ENCODE measurements at places on chromosomes 12 and 14.

DNA sequence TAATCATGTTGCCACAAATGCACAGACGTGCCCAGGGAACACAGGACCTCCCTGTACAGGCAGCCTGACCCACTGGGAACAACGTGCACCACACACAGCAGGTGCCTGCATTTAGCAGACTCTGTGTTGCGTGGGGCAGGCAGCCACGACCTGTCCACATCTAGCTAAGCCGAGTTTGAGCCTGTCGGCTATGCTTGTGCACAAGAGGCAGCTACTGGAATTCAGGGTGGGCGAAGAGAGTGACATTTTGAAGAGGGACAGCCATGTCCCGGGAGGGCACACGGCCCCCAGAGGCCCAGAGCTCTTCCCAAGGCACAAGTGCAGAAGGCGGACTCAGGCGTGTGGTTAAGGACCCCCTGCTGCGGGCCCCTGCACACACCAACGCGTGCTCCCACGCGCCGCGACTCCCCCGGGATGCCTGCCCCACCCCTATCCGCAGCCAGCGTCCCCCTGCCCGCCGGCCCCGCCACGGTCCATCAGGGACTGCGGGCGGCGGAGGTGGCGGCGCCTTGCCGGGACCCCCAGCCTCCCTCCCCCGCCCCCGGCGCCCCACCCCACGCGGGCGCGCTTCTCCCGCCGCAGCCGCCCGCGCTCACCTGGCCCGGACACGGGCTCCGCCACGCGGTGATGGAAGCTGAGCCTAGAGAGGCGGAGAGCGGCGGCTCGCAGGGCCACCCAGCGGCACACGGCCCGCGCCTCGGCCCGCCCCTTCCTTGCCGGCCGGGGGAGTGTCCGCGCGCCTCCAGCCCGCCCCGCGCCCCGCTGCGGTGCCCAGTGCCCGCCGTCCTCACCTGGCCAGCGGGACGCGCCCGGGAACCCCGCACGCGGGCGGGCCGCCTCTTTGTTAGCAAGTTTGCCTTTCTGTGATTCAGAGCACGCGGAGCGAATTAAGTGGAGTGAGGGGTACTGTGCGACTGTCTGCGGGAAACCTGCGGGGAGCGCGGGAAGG, 125.3 kb upstream of the PRMT8 start:
- no peak for DNase-seq

GRCh38 chr12:46304070-46304469, 35.2 kb upstream of the SLC38A1 start:
- DNase-seq: no peak

- DNase-seq: no peak
These were observed 238.5 kb upstream of the NAV3 start for GRCh38 chr12:77591959-77592743.

DNA sequence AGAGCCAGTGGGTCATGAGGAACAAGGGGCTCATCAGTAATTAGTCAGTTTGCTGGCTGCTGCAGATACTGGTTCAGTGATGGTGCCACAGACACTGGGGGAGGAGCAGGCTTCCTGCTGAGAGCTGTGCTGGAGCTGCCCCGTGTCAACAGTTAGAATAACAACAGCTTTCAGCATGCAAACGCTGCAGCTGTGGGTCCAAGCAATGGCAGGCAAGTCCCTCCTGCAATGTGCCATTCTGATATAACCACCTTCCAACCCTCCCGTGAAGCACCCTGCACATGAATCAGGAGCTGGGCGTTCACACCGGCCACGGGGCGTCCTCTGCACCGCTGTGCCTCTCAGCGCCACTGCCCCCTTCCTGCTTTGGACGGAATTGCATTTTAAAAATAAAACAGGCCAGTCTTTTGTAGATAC, 258.4 kb upstream of the SFSWAP start:
- no peak for DNase-seq

DNA sequence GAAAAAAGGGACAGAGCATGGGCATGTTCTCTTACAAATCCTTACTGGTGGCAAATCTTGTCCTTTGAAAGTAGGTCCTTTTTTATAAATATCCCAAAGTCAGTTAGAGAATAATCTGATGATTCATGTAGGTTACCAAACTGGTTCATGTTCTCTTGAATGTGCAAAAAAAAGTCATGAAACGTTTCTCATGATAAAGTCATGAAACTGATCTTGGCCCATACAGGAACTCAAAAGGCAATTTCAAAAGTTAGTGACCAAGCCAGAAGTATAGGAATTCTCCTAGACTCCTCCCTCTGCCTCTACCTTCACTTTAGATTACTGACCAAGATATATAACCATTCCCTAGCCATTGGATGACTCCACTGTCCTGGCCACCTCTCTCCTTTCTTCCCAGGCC, 27.3 kb upstream of the SPTSSA start:
- DNase-seq: no peak

- DNase-seq: no peak
These were observed 321.8 kb upstream of the E2F7 start for GRCh38 chr12:77387214-77387613.

- DNase-seq: no peak
These were observed 239.8 kb downstream of the PRKD1 start for GRCh38 chr14:29687866-29688265.

- DNase-seq: no peak
These were observed 10.9 kb downstream of the RAP1B start for GRCh38 chr12:68621472-68622081.

DNA sequence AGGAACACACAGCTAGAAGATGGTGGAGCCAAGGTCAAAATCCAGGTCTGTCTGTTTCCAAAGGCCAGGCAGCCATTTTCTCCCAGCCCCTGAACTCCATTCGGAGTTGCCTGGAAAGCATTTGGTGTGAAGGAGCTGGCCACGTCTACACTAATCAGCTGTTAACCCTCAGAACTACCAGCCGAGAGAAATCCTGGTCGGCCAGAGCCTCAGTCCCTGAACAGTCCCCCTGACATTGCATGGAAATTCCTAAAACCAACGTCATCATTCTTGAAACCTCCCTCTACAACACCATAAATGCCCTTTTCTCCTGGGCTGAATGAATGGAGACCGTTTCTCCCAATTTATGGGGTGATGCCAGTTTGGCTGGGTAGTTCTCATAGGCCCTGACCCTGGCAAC, 245.6 kb downstream of the SLC41A2 start:
- no peak for DNase-seq

DNA sequence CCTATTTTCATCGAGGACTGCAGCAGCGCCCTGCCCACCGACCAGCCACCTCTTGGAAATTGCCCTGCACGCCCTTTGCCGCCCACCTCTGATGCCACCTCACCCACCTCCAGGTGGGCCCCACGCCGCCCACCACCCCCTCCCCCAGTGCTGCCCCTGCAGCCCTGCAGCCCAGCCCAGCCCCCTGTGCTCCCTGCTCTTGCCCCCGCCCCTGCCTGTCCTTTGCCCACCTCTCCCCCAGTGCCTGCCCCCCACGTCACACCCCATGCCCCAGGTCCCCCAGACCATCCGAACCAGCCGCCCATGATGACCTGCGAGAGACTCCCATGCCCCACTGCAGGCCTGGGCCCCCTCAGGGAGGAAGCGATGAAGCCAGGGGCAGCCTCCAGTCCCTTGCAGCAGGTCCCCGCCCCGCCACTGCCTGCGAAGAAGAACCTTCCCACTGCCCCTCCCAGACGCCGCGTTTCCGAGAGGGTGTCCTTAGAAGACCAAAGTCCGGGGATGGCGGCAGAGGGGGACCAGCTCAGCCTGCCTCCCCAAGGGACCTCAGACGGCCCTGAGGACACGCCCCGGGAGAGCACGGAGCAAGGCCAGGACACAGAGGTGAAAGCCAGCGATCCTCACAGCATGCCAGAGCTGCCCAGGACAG, 96.5 kb downstream of the LGMN start:
- no peak for DNase-seq

- no peak for DNase-seq
These were observed 379.1 kb downstream of the GALC start for GRCh38 chr14:87613881-87614280.

DNA sequence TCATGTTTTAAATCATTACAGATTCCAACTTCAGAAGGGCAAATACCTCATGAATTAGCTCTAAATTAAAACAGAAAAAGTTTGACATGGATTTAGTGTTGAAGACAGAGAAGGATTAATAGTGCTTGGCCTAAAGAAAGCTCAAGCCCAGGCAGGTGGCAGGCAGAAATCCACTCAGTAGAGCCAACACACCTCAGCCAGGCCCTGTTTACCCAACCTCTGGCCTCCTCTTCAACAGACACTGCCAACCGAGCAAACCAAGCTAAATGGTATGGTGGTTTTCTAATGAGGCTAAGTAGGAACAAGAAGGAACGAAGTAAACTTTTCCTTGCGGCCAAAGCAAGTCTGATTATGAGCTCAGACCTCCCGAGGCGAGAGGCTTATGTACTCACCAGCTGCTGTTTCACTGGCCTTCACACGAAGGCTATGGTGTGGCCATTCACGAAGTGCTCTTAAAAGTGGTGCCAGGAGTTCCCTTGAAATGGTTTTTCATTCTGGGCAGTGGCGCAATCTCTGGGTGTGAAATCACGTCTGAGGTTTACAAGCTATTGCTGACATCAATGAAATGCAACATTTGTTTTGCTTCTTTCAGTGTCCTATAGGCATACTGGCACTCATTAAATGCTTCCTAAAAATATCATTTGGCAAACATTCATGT, 124.1 kb upstream of the LGR5 start:
- no peak for DNase-seq

DNA sequence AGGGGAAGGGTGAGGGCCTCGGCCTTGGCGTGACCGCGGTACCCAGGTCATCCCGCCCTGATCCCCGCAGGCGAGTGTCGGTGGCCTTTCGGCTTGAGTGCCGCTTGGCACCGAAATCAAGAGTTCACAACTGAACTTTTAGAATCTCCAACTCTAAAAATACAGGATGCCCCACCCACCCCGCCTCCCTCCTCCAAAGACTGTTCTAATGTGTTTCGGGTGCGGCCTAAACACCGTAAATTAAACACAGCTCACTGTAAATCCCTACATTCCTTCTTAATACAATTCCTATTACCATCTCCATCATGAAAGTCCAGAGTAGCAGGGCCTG, 11.4 kb downstream of the SCNN1A start:
- no peak for DNase-seq

- DNase-seq: no peak
These were observed 5.4 kb downstream of the DDN start for GRCh38 chr12:48993787-48994186.

- DNase-seq: no peak
These were observed 9.1 kb downstream of the LACRT start for GRCh38 chr12:54625598-54625997.

DNA sequence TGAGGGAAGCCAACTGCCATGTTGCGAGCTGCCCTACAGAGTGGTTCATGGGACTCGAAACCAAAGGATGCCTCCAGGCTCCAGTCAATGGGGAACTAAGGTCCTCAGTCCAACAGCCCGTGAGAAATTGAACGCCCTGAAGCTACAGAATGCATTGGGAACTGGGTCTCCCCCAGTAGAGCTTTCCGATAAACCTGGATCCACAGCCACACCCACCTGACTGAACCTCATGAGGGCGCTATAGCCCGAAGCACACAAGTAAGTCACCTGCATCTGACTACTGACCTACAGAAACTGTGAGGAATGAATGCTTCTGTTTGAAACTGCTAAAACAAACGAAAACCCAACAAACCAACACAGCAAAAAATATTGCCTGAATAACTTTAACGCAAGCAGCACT, 1297.7 kb downstream of the AACS start:
- no peak for DNase-seq

GRCh38 chr12:26379777-26380467, 184.5 kb downstream of the SSPN start:
- no peak for DNase-seq

- DNase-seq: no peak
These were observed 25.3 kb upstream of the TMEM106C start for GRCh38 chr12:47938093-47938492.

DNA sequence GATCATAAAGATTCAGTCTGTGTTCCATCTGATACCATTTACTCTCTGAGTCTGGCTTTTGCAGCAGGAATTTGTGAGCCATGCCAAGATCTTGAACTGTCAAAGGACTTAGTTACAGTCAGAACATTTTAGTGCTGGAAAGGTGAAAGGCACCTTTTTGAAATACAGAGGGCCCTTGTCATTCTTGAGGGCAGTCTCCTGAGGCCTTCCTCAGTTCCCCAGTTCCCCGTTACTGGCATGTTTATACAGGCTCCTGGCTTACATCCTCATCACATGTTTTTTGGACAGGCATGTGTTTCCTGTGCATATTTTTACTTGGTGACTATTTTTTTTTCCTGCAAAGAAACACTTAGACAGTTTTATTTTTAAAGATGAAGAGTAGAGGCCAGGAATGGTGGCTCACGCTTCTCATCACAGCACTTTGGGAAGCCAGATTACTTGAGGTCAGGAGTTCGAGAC, 21.0 kb downstream of the CFAP54 start:
- no peak for DNase-seq
